Fibroblast of skin of right biceps (primary cell): ENCODE measurements at places on chromosomes 5 and 9.

DNA sequence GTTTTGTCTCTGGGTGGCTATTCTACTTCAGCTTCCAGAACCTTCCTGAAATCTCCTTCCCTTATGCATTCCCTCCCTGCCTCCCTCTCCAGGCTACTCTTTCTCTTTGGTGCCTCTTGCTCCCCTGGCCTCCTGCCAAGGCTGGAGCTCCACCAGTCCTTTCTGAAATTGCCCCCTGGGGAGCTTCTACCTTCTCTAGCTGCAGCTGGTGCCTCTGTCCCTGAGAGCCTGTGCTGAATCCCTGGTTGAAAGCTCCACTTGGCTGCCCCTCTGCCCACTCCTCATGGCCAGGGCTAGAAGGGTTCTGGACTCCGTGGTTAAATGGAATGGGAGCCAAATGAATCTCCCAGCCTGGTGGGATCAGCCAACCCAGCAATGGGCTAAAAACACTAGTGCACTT, 80.1 kb downstream of the COL15A1 start:
- peak; percentile 78 for DNase-seq

DNA sequence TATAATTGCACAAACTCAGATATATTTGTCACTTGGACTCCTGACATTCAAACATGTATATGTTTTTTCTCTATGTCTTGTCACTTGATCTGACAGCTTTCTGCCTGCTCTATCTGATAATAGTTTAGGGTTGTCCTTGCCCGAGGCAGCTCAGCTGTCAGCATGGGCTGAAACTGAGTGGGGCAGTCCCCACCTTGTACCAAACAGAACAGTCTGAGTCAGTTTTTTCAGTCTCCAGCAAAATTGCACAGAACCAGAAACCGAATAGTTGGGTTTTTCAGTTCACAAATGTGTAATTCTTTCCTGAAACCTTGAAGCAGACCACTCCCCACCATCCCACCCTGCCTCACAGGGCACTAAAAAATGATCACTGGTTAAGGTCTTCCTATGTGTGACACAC, 9.5 kb upstream of the HAND1 start:
- no peak for DNase-seq

DNA sequence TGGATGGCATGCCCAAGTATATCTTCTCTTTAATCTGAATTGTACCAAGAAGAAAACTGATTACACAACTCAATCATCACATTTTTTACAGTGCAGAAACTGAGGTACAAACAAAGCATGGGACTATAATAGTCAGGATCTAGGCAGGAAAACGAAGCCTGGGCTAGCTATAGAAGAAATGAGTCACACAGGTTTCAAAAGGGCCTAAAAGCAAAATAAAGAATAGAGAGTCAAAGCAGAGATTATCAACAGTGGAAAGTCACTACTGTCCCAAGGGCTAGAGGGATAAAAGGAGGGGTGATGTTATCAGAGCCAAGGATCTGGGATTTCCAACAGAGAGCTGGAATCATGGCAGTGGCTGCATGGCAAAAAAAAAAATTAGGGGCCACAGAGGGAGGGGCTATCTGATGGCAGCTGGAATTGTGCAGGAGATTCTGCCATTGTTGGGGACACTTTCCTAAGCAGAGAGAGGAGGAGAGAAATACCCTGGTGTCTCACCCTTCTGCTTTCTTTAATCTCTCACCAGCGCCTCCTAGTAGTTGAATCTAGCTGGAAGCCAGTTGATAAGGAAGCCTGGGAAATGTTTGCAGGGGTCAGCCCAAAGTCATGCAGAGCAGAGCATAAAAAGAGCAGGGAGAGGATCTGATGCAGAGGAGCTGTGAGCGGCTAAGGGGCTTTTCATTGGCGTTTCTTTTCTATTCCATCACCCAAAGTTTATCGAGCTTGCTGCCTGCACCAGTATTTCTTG, 343.2 kb downstream of the ACTL7B start:
- DNase-seq = no peak

DNA sequence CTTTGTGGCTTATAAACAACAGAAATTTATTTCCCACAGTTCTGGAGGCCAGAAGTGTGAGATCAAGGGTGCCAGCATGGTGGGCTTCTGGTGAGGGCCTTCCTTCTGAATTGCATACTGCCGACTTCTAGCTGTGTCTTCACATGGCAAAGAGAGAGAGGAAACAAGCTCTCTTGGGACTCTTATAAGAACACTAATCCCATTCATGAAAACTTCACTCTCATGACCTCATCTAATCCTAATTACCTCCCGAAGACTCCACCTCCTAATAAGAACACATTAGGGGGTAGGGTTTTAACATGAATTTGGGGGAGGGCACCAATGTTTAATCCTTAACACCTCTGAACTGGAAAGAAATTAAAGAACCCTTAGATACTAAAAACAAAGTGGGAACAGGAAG, 75.9 kb upstream of the MINAR2 start:
- DNase-seq = no peak

DNA sequence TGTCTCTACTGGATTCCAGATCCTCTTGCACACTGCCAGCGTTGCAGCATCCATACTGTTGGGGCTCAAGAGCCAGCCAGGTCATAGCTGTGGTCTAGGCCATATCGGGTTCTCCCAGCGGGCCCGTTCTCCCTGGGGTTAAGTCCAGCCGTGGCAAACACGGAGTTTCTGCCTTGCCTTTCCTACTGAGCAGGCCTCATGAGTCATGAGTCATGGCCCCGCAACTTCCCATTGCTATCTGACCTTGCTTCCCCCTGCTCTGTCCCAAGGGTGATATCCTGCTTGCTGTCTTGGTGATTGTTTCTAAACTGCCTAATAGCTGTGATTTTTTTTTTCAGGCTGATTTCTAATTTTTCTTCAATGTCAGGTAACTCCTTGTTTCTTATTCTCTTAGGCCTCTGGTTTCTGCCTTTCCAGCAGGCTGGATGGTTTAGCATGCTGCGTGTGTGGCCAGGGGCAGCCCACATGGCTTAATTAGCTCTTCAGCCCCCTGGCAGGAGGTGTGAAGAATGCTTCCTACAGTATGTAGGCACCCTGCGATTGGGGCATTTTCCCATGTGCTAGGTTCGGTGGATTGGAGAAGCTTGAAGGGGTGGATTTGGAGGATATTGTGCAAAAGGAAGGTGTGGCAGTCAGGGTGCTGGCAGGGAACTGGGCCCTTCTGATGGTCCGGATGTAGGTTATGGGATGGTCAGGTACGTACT, 18.7 kb downstream of the DAPK1 start:
- peak; percentile 24 for DNase-seq

DNA sequence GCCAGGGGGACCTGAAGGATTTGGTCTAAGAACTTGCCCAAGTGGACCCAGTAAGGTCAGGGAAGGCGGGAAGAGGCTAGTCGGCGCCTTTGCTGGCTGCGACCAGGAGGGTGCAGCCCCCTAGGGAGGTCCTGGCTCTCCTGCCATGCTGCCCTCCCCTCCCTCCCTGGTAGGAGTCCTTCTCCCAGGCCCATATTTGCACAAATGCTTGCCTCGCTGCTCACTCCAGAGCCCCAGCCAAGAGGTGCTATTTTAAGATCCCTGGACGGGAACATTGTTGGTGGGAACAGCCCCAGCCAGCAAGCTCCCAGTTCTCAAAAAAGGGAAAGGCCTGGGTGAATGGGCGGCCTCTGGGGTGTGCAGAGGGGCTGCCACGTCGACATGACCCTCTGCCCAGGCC, 4.3 kb upstream of the IL17B start:
- DNase-seq = peak; percentile 15

DNA sequence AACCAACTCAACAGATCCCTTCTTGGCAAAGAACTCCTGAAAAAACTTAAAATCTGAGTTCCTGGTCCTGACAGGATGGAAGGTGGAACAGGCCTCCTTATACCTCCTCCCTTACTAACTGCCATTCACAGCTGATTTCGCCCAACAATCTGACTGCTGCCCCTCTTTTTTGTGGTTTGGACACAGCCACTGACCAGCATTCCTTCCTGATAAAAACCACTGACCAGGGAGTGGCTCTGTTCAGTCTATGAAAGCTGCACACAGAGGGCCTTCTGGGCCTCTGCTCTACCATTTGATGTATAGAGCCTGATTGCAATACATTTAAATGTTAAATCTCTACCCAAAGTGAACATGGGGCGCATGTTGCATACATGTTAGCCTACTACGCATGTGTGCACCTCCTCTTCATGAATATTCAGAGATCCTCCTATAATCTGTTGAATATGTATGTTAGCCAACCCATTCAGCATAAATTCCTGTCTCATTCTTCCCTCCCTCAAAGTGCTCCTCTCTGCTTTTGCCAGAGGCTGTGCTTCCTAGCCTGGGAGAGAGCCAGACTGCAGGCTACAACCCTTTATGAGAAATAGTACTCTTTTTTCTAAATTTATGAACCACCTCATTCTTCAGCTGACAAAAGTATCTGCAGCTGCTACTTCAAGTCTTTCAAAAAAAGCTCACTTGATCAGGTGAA, 93.7 kb upstream of the MRPS30 start:
- no peak for DNase-seq

DNA sequence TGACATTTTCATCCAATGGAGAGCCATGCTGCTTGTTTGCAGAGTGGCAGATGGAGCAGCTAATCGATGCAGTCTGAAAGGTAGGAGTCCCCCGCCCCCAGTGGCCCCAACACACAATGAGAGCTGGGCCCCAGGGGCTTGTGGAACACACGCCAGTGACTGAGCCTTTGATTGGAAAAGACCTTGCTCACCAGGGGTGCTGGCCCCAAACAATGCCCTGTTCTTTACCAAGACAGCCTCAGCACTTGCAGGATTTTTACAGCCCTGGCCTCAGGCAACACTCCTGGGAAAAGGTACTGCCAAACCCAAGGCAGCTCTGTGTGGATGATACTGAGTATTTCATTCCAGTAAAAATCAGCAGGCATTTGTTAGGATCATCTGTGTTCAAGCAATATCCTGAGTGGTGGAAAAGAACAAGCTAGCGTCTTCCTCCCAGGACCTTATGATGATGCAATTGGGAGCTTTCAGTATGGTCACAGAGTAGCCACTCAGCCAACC, 276.8 kb upstream of the CLINT1 start:
- DNase-seq = no peak

GRCh38 chr5:53827211-53827651, 266.8 kb downstream of the NDUFS4 start:
- DNase-seq = no peak

- DNase-seq = no peak
Measured at GRCh38 chr5:171650597-171650996, 135.0 kb upstream of the SMIM23 start.

- DNase-seq = peak; percentile 42
Measured at GRCh38 chr5:146290318-146290717, 48.3 kb upstream of the POU4F3 start.

- DNase-seq = no peak
Measured at GRCh38 chr5:172768098-172768572, 2.9 kb downstream of the DUSP1 start.

- DNase-seq = no peak
Measured at GRCh38 chr5:140696891-140697492, 3.3 kb upstream of the ZMAT2 start.

- no peak for DNase-seq
Measured at GRCh38 chr5:33766023-33766422, 125.8 kb downstream of the ADAMTS12 start.

- no peak for DNase-seq
Measured at GRCh38 chr5:170049713-170050112, 56.0 kb upstream of the FOXI1 start.

DNA sequence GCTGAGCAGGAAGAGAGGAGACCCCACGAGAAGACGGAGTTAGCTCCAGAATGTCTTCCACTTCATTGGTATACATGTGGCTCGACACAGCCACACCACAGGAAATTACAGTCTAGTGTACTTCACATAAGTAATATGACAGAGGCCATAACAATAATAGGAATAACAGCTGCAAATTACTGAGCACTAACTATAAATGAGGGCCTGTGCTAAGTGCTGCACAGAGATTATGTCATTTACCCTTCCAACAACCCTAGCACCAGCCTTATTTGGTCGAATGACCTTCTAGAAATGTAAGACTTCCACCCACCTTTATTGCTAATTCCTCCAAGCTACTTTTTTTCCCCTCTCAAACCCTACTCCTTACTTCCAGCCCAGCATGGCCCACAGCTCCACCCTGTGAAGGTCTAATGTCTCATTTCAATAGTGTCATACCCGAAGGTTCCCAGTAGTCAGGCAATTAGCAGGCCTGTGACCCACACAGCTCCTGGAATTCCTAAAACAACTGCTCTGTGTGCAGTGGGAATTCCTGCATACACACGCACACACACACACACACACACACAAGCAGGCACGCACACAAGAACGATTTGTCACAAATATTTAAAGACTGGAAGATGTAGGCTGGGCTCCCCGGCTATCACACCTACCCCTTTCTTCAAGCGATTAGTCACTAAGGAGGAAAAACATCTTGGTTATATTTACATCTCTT, 134.5 kb downstream of the FRMD3 start:
- DNase-seq = peak; percentile 88

- DNase-seq = no peak
Measured at GRCh38 chr5:5704352-5704751, 281.9 kb downstream of the ICE1 start.

DNA sequence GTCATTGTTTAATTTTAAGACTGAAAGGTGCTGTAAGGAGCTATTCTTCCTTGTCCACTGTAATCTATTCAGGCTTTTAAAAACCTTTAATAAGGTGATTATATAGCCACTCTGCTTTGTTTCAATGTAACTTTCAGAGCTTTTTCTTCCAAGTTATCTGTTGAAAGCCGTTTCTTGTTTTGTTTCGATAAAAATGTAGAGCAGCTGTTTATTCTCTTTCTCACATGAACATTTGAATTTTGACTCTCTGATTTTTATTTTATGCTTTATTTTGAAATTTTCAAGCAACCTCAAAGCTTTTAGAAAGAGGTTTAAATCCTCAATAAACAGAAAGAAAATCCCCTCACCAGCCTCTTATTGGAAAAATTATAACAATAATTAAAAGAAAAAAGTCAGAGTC, 47.2 kb downstream of the CPEB4 start:
- DNase-seq = no peak

DNA sequence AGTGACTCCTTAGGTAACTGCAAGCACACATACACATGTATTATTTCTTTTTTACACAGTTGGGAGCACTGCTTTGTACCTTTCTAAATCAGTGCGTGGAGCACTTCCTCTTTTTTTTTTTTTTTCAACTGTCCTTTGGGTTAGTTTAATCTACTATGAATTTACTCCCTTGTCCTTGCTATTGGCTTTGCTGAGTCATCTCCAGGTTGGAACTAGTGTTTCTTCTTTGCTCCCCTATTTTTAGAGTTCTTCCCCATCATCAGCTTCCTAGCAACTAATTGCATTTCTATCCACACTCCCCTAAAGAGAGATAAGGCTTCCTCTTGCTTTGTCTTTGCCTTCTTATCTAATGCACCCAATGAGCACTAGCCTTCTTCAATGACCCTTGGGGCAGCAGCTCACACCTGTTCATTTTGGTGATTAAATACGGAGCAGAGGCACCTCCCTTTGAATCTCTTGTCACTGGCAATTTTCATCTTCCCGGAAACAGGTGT, 24.3 kb downstream of the S100Z start:
- no peak for DNase-seq

- no peak for DNase-seq
Measured at GRCh38 chr5:132376694-132377641, 7.5 kb downstream of the SLC22A5 start.
